ENCODE measurements at places on chromosomes 6 and 20. TPM values are rescaled to one million over a fixed set of nuclear protein-coding genes. Genes with fewer than 3 reads are reported as not detected.

PRICKLE4 gene
- total RNA-seq = 0.94 TPM

BHLHE23 gene
- not detected for total RNA-seq

SLPI gene
- total RNA-seq = 65.3 TPM

MEP1A gene
- total RNA-seq = not detected

UST gene
- 35.9 TPM for total RNA-seq

APOM gene
- total RNA-seq = 0.62 TPM

ENPP3 gene
- total RNA-seq = 0.39 TPM

CFB gene
- total RNA-seq = 42.6 TPM

IPCEF1 gene
- 0.27 TPM for total RNA-seq

IL20RA gene
- total RNA-seq = 2.0 TPM

GMNN gene
- total RNA-seq = 3.3 TPM

DNA sequence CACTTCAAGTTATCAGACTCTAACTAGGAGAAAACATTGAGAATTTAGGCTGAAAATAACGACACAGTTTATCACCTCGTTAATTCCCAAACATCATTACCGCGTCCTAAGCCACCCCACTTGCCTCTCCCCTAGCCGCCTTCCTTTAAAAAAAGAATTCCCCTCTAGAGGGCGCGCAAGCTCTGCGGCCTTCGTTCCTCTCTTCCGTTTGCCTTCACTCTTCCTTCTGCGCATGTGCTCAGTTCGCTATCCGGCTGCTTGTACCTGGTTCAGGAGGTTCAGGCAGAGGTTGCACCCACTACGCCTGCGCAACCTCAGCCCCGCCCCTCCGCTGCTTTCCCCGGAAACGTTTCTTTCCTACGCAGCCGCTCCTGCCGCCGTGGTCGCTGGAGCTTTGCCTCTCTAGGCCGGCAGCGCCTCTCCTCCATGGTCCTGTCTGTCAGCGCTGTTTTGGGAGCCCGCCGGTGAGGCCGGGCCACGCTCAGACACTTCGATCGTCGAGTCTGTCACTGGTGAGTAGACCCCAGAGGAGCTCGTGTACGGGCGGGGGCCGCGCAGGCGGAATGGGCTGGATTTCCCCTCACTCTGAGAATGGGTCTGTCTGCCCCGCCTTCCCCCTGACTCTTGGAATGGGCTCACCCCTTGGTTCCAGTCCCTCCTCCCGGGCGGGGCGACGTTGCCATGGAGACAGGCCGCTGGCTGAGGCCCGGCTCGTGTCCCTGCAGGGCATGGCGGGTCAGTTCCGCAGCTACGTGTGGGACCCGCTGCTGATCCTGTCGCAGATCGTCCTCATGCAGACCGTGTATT, at the start of gene SYS1:
SYS1 (plus strand) TSS at position 353 of the 807 bp plus-strand sequence; CDS start at position 729, 376 bp downstream.
- ATAC-seq = peak; percentile 92

DNA sequence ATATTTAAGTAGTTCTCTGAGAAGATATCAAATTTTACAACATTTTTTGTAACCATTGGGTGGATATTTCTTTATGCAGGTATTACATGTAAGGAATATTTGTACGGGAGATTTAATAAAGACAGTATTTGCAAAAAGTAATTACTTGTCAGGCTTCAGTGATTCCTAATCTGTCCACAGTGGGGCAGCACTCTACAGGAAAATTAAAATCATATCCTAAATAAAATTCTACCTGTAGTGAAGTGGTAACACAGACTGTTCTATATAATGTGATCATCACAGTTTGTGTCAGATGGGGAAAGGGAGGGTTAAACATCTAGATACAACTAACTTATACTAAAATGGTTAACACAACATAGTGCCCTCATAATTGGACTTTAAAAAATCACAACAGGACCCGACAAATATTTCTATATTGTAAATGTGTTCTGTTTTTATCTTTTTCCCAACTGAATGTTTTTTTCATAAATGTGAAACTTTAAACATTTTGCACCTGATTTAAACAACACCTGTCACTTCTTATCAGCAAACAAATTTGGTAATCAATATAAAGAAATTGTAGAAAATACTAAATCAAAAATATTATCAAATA, 145.6 kb upstream of the MANEA start:
- ATAC-seq = no peak

DNA sequence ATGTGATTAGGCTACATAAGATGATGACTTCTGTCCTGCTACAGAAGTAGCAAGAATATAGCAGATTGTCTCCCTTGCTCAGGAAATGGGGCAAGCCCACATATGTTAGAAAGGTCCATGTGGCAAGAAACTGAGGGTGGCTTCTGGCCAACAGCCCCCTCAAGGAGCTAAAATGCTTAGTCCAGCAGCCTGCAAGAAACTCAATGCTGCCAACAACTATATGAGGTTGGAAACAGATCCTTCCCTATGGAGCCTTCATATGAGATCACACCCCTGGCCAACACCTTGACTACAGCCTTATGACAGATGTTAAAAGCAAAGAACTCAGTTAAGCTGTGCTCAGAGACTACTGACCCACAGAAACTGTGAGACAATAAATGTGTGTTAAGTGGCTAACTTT, 22.1 kb downstream of the PTPRT start:
- no peak for ATAC-seq

GRCh38 chr6:19153270-19153980, 683.7 kb upstream of the ID4 start:
- peak; percentile 65 for ATAC-seq

- ATAC-seq = no peak
Measured at GRCh38 chr20:38601216-38602184, at the start of gene ARHGAP40. ARHGAP40 (plus strand) TSS chr20:38601809.

- ATAC-seq = no peak
Measured at GRCh38 chr20:46657137-46657536, 5.9 kb upstream of the SLC13A3 start.

- no peak for ATAC-seq
Measured at GRCh38 chr6:107607116-107607515, 117.2 kb downstream of the SOBP start.

- no peak for ATAC-seq
Measured at GRCh38 chr20:59627298-59627697, 23.0 kb downstream of the PHACTR3 start.

- ATAC-seq = no peak
Measured at GRCh38 chr6:166989427-166990032, 9.7 kb upstream of the CEP43 start.

GRCh38 chr6:33080127-33081089, 4.6 kb downstream of the HLA-DPB1 start:
- peak; percentile 86 for ATAC-seq

GRCh38 chr6:63014290-63014689, 197.0 kb upstream of the FKBP1C start:
- no peak for ATAC-seq

DNA sequence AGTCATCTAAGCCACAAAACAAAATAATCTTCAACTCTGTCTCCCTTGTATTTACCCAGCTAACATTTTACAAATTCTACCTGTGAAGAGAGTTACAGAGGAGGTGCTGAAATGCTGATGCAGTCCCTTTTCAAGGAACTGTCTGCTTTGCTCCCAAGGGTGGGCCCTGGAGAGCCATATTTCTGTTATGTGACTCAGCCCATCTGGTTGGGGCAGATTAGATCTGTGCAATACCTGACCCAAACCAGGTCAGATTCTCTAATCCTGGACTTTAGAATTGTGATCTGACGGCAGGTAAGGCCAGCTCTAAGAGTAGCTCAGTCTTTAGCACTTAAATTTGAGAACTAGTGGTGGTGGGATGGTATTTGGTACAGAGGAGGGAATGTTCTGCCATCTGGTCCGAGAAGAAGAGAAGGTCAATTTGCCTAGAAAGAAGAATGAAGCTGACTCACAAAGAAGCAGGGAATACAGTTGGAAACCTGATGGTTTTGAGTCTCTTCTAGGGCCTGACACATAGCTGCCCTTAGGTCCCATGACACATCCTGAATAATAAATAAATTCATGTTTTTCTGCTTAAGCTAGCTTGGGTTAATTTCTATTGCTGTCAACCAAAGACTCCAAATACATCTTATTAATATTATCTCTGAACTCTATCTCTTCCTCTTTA, 8.1 kb downstream of the ZNF311 start:
- ATAC-seq = no peak

Data from gastroesophageal sphincter (tissue), 4 donors.